Tibial nerve (tissue), 4 donors: ENCODE measurements at places on chromosomes 4 and X. TPM values are rescaled to one million over a fixed set of nuclear protein-coding genes. Genes with fewer than 3 reads are reported as not detected.

TCEAL3 gene
- total RNA-seq, result 34.5 TPM

HAND2 gene
- 5.1 TPM for total RNA-seq

MAGEA11 gene
- total RNA-seq, result not detected

PCYT1B gene
- total RNA-seq, result 0.90 TPM

CSAG1 gene
- total RNA-seq, result not detected

GRCh38 chr4:105414316-105414715 is 59.5 kb downstream of the PPA2 start:
- H3K27ac ChIP-seq, result no peak overlapping the region
- no peaks in the 10 kb centered on the region for H3K4me1 ChIP-seq
- H3K4me3 ChIP-seq, result no peak overlapping the region
- no peaks in the 10 kb centered on the region for H3K27me3 ChIP-seq
- DNase-seq, result no peak

GRCh38 chr4:11910812-11911211 is 482.1 kb upstream of the HS3ST1 start:
- H3K4me1 ChIP-seq, result no peaks in the 10 kb centered on the region
- no peak overlapping the region for H3K27ac ChIP-seq
- H3K4me3 ChIP-seq, result no peak overlapping the region
- H3K27me3 ChIP-seq, result no peaks in the 10 kb centered on the region

DNA sequence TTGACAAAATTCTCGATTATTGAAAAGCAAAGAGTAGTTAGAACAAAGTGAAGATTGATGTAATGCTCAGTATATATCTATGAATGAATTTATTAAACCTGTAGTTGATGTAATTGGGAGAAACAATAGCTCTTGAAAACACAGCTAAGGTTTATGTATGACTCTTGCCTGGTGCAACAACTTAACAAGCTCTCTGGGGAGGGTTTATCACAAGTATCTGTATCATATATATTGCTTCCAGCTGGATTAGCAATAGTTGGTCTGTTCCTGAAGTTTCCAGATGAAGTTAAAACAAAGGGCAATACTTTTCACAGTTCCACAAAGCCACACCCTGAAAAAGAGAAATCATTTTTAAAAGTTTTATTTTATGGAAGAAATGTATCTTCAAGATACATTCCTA is 91.4 kb downstream of the ARSJ start:
- no peak for DNase-seq
- no peaks in the 10 kb centered on the region for H3K4me1 ChIP-seq
- no peak overlapping the region for H3K4me3 ChIP-seq
- H3K27me3 ChIP-seq, result no peaks in the 10 kb centered on the region

DNA sequence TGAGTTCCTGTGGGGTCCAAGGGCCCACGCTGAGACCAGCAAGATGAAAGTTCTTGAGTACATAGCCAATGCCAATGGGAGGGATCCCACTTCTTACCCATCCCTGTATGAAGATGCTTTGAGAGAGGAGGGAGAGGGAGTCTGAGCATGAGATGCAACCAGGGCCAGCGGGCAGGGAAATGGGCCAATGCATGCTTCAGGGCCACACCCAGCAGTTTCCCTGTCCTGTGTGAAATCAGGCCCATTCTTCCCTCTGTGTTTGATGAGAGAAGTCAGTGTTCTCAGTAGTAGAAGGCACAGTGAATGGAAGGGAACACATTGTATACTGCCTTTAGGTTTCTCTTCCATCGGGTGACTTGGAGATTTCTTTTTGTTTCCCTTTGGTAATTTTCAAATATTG is 4.8 kb downstream of the MAGEA11 start:
- no peaks in the 10 kb centered on the region for H3K27me3 ChIP-seq
- no peaks in the 10 kb centered on the region for H3K4me1 ChIP-seq
- H3K4me3 ChIP-seq, result no peak overlapping the region
- no peak for DNase-seq
- no peak overlapping the region for H3K27ac ChIP-seq
